ENCODE measurements at places on chromosomes 12 and 14. TPM values are rescaled to one million over a fixed set of nuclear protein-coding genes. Genes with fewer than 3 reads are reported as not detected.

Gene TCL1B
- total RNA-seq = 0.53 TPM

Gene NKX2-8
- total RNA-seq = not detected

Gene SMIM41
- not detected for total RNA-seq

Gene GPR135
- total RNA-seq = 1.8 TPM

Gene CLBA1
- total RNA-seq = 1.9 TPM

Gene PLA2G1B
- not detected for total RNA-seq

Gene DPPA3
- not detected for total RNA-seq

Gene ABCC9
- total RNA-seq = 0.09 TPM

Gene PKP2
- total RNA-seq = 0.93 TPM

Gene CYP27B1
- 0.76 TPM for total RNA-seq

Gene FLRT2
- not detected for total RNA-seq

Gene NTS
- total RNA-seq = not detected

Gene SERPINA10
- not detected for total RNA-seq

Gene RNASE11
- not detected for total RNA-seq

Data from T-cell (primary cell).